ENCODE measurements at places on chromosomes 7 and 10. TPM values are rescaled to one million over a fixed set of nuclear protein-coding genes. Genes with fewer than 3 reads are reported as not detected.

The ACSM6 gene
- not detected for total RNA-seq

The PRRT4 gene
- total RNA-seq: 1.2 TPM

The TUBAL3 gene
- 1.0 TPM for total RNA-seq

The SKIDA1 gene
- 2.3 TPM for total RNA-seq
